Ureter (tissue), 1 donor: ENCODE measurements at places on chromosomes 3 and 15. TPM values are rescaled to one million over a fixed set of nuclear protein-coding genes. Genes with fewer than 3 reads are reported as not detected.

Gene RPUSD2
- total RNA-seq, result 8.4 TPM

Gene LRRC31
- total RNA-seq, result 0.78 TPM

Gene C3orf18
- 8.0 TPM for total RNA-seq

Gene TRH
- not detected for total RNA-seq

Gene CCRL2
- total RNA-seq, result 6.3 TPM

Gene ITIH1
- total RNA-seq, result not detected

Gene TM6SF1
- total RNA-seq, result 8.7 TPM

Gene PLCL2
- total RNA-seq, result 9.5 TPM

Gene PRTG
- total RNA-seq, result 3.7 TPM

Gene RASGRP1
- total RNA-seq, result 1.8 TPM

Gene ANKRD34C
- not detected for total RNA-seq

Gene EIF4E3
- 33.2 TPM for total RNA-seq

Gene ZBTB11
- total RNA-seq, result 19.1 TPM

Gene EIF1B
- total RNA-seq, result 53.9 TPM
